Hypothalamus (tissue), 51 donors: ENCODE measurements at places on chromosomes 1 and 21.

- no peak for DNase-seq
These were observed 30.9 kb downstream of the KCNT2 start for GRCh38 chr1:196577386-196577785.

- DNase-seq, result no peak
These were observed 11.8 kb downstream of the PAX7 start for GRCh38 chr1:18642278-18643095.

GRCh38 chr1:46442317-46443161 lies 47.1 kb upstream of the DMBX1 start:
- peak; percentile 34 for DNase-seq

DNA sequence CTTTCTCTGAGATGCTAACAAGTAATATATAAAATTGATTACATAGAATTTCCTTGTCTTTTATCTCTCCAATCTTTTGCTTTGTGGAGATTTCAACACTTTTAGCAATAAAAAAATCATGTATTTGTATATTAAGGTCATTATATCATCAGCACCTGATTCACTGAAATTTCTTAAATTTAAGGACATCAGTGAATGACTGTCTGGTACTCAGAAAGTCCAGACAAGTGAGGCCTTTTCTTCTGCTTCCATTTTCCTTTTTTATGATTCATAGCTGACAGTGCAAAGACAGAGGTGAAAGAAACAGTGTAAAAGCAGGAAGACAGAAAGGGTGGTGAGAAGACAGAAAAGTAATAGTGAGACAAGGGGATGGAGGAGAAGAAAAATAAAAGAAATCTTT lies 54.6 kb downstream of the FASLG start:
- no peak for DNase-seq

- no peak for DNase-seq
These were observed 12.6 kb downstream of the ELF3 start for GRCh38 chr1:202023001-202023433.

- no peak for DNase-seq
These were observed 9.2 kb upstream of the KCNQ4 start for GRCh38 chr1:40774266-40774998.

DNA sequence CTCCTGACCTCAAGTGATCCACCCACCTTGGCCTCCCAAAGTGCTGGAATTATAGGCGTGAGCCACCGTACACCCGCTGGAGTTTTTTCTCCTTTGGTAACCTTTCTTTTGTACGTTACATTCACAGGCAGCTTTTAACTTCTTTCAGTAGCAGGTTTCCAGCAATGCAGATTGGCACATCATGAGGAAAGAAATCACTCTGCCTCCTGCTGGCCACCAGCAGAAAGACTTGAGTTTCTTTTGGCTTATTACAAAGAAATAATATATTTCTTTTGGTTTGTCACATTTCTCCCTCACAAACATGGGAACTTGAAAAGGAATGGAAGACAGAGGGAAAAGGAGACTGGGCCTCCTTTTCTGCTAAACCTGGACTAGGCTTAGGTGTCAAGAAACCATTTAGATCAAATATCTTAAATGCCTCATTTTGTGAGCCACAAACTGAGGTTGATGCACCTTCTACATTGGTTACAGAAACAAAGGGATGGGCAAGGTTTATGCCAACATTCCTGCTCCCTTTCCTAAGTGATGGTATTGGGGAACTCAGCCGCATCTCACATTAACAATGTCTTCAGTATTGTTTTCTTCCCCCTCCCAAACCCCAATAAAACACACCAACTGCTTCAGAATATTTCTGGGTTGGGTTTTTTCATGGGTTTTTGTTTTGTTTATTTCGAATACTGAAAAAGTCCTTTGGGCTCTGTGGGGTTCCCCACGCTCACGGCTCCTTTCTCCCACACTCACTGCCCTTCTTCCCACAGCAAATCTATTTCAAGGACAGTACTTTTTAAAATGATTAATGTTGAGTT lies 7.7 kb downstream of the ENSA start:
- DNase-seq, result no peak
